Left ventricle myocardium inferior (tissue), 1 donor: ENCODE measurements at places on chromosomes 3 and 15. TPM values are rescaled to one million over a fixed set of nuclear protein-coding genes. Genes with fewer than 3 reads are reported as not detected.

XCR1 gene
- total RNA-seq, result not detected

KLHDC8B gene
- 92.5 TPM for total RNA-seq

ACTRT3 gene
- total RNA-seq, result 0.55 TPM

CADM2 gene
- total RNA-seq, result 4.3 TPM

EFCC1 gene
- total RNA-seq, result 1.5 TPM

CLDN16 gene
- total RNA-seq, result not detected

DNA sequence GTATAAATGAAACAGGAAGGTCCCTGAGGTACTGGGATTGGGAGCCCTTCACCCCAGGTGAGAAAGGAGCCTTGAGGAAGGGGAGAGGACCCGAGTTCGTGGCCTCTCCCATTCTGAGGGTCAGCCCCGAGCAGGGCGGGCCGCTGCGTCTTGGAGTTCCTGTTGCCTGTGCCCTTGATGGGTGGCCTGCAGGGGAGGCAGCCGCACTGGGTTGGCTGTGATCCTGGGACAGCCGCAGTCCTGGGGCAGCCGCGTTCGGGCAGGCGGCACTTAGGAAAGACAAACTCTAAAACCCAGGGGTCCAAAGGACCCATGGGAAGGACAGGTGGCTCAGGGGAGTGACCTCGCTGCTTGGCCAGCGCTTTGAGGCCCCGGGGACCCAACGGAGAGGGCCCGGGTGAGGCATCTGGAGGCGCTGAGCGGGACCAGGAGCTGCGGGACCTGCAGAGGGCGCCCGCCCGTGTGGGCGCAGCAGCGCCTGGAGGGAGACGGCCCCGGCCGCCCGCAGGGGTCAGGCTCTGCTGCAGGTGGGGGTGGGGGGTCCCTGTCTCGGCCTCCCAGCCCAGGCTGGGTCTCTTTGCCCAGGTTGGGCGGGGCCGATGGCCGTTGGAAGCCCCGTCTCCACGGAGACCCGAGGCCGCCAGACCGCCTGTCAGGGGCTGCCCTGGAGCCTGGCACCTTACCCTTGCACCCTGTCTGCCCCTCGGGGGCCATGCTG, 65.1 kb downstream of the HMCES start:
- DNase-seq, result no peak

DNA sequence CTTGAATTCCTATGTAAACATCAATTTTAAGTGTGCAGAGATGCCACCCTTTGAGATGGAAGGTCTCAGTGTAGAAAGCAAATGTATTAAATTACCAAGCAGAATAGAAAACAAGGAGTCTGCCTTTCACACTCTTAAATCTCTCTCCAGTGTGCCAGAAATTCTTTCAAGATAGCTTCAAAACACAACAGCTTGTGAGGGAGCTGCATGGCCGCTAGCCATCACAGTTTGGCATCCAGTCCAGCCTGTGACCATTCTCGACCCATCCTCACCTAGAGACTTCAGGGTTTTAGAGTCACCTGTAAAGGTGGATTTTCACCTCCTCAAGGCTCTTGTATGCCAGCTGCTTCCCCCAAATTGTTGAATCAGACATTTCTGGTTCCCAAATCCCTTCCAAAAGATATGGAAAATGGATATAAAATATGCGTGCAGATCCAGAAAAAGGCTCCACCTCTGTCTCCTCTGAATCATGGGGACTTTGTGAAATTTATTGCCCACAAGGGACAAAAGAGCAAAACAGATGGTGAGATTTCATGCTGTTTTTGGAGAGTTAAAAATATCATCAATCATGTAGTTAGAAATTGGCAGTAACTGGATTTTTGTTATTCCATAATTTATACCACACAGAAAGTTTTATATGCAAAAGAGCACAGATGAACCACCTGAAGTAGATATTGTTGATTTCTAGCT, 114.2 kb upstream of the THRB start:
- no peak for DNase-seq

DNA sequence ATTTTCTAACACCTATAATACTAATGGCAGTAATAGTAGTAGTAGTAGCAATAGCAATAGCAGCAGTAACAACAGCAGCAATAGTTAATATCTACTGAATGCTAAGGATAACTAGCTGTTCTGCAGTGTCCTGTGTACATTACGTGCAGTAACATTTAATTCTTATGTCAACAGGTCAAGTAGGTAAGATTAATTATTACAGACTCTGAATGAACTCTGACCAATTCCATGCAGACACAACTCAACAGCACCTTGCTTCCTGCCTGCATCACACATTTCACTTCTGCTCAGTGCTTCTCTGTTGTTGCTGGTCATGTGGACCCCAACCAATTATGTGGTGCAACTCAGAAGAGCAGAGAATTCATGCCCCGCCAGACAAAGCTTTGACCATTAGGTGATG, 39.9 kb upstream of the ARHGEF26 start:
- no peak for DNase-seq

DNA sequence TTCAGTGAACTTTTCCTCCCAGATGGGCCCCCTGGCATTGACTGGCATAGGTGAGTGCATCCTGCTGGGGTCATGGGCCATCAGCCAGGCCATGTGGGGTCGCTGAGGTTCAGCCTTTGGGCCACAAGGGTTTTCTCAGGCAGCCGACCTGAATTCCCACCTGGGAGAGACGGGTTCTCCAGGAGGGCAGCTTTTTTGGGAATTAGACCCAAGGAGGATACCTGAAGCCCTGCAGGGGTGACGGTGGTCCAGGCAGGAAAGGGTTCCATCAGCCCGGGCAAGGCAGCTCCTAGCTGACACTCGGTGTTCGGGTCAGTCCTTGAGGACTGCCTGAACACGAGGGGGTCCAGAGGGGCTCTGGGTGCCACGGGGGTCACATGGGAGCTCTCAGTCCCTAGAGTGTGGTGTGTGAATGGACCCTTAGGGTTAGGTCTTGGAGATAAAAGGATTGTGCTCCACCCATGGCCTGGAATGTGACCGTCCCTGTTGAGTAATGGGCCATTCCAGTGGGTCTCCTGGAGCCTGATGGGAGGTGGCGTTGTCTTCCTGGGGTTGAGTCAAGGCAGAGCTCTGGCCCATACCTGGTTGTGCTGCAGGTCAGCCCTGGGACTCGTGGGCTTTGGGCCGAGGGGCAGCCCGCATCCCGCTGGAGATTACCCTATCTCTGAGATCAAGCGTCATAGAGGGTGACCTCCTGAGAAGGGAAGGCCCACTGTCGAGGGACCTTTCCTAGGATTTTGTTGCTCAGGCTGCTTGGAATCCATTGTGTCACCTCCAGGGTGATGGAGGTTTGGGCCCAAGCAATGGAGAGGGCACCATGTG, 192.8 kb downstream of the UBE3A start:
- no peak for DNase-seq

DNA sequence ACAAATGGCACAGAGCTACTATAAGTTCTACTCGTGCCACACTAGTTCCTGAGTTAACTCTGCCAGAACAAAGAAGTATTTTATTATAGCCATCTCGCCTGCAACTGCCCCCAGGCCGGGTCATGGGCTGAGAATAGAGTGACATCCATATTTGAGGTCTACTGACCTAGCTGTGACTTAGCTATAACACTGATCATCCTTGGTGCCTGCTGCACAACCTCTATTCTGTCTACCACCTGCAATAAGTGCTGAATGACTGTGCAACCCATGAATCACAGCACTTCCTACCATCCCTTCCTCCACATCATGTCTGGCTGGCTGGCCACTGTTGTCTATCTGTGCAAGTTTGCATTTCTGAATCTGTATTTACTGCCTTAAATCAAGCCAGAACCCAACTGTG, 506.5 kb upstream of the TBL1XR1 start:
- DNase-seq, result no peak

DNA sequence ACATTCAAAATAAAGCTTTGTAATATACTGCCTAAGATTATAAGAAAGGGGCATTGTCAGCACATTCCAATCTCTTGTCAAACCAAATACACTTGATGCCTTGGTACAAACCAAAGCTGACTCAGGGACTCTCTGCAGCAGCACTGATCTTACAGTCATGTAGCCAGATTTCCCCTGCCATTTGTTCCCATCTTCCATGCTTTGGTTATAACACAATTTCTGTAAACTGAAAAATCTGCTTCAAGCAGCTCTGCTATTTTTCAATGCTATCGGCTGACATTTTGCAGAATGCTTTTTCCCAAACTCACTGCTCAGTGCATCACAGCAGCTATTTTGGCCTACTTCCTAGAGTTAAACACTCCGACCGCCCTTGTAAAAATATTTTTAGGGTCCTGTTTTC, 18.2 kb downstream of the PLOD2 start:
- DNase-seq, result no peak

- no peak for DNase-seq
Measured at GRCh38 chr15:37932549-37932948, 1.9 kb upstream of the TMCO5A start.

- DNase-seq, result no peak
Measured at GRCh38 chr3:63768386-63768785, 50.7 kb upstream of the C3orf49 start.

- no peak for DNase-seq
Measured at GRCh38 chr3:82130046-82130445, 368.6 kb upstream of the GBE1 start.

DNA sequence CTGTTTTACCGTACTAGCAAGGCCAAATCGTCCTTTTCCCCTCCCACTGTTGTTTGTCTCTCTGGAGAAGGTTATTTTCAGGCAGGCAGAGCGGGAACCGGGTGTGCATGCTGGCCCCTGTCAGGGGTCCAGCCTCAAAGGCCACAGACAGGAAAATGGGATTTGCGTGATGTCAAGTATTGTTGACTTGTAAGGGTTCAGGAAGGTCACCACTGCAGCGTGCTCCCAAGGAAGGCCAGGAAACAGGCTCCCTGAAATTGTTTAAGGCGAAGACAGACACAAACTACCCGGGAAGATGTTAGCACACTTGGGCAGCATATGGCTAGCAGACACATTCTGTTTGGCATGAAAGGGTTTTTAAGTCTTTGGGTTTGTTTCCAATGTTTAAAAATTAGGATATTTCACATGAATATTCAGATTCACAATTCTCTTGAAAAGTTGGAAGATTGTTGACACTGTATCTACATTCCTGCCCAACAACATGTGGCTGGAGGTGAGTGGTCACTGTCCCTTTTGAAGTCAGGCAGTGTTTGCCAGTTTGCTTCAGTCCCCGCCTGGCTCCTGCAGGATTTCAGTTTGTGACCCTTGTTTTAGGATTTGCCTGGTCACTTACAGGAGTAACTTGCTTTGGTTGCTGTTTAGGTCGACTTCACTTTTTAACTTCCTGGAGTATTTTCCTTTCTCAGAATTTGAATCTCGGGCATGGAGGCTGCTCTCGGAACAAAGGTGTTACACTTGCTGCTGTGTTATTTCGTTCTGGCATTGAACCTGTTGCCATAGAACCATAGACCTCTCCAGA, 90.4 kb downstream of the BDH1 start:
- no peak for DNase-seq

DNA sequence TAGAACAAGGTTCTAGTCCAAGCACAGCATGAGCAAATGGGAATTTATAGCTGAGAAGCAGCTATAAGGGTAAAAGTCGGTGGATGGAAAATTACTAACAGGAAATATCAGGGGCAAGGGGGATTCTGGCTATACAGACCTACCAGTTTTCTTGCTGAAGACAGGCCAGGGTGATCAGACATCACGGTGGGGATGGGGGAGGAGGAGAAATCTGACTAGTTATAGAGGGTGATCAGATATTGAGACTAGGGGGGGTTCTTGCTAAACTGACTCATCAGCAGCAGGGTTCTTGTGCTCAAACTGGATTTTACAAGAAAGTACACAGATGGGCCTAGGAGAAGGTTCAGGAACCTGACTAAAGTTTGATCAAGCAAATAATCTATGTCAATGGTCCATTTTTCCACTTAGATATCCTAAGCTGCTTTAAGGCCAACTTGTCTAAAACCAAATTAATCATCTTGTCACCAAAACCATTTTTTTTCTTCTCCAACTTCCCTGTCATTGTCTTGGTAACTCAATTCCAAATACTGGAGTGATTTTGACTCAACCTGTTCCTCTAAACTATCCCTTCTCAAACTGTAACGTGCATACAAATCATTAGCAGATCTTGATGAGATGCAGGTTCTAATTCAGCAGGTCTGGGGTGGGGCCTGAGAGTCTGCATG, 4.6 kb downstream of the TMEM212 start:
- no peak for DNase-seq

GRCh38 chr15:61685971-61686370, 374.3 kb downstream of the VPS13C start:
- no peak for DNase-seq

DNA sequence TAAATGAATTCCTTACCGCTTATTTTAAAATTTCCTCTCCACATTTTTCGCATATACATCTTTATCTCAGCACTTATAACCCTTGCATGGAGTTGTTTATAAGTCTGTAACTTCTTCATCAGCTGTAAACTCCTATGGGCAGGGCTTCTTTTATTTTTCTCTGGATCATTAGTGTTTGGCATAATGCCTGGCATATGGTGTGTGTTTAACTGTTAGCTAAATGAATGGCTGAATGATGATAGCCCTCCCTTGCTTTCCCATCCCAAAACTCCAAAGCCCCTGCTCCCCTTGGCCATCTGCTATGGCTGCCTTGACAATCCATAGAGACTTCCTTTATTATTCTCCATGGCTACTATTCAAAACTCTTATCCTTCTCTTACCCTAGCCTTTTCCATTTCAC, 48.1 kb upstream of the SEMA6D start:
- DNase-seq, result no peak

GRCh38 chr3:144636833-144637232, 665.2 kb downstream of the DIPK2A start:
- no peak for DNase-seq

- no peak for DNase-seq
Measured at GRCh38 chr3:138479438-138479863, 45.0 kb downstream of the ESYT3 start.
